NCI-H774 (cell line): ENCODE measurements at places on chromosomes 2 and 18.

DNA sequence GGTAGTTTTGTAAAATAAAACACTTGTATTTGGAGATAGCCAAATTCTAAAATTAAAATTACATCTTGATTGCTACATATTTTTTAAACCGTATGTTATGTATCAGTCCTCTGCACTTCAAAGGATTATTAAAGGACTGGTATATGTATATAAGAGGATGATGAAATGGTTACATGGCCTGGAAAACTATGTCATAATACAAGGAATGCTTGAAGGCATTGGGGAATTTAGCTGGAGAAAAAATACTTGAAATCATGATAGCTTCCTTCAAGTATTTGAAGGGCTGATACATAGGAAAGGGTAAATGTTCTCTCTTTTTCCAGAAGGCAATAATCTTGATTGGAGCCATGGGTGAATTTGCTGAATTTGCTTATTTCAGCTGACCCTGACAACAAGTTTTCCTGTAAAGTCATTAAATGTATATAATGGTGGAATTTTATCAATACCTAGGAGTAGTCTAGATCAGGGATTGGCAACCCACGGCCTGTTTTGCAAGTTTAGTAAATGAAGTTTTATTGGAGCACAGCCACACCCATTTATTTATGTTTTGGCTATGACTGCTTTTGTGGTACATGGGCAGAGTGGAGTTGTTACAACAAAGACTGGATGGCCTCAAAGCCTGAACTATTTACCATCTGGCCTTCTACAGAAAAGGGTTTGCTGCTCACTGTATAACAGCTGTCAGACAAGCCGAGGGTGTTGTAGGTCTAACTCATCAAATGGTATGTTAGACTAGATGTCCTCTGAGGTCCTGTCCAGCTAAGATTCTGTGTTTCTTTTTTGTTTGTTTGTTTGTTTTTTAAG, 34.4 kb downstream of the ACYP2 start:
- DNase-seq = no peak

DNA sequence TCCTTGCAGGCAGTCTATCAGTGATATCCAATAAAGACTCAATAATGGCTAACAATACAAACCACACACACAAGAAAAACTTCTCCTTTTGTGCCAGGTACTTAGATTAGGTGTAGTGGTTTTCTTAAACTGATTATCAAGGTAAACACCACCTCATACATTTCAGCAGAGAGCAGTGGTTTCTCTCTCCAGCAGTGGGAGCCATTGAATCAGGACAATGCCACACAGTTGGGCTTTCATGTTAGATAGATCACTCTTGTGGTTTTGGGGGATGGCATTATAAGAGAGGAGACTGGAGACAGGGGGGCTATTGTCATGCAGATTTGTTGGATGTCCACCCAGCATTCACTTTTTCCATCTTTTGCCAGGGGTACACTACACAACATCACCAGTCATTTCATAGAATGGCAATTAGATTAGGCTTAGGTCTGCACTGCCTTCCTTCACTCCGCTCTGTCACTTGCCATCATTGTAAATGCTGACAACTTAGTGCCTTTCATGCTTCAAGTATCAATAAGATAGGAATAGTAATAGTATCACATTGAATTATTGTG, 13.6 kb upstream of the IRS1 start:
- DNase-seq = no peak

- DNase-seq = no peak
Observed at GRCh38 chr2:204695506-204695905, 150.2 kb downstream of the PARD3B start.

DNA sequence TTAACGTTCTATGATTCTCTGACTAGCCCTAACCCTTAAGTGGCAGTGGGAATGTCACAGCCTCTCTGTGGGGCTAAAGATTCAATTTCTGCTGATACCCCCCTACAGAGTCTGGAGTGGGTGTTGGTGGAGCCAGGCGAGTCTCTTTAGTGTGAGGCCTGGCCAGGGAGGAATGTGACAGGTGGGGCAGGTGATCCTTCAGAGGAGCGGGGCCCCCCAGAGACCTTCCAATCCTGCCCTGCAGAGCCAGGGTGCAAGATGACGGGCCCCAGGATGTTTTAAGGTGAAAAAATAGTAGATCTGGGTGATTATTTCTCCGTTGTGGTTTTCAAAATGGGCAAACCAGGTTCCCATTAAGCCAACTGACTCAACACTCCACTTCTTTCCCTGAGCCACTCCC, 28.2 kb upstream of the DNMT3A start:
- no peak for DNase-seq

DNA sequence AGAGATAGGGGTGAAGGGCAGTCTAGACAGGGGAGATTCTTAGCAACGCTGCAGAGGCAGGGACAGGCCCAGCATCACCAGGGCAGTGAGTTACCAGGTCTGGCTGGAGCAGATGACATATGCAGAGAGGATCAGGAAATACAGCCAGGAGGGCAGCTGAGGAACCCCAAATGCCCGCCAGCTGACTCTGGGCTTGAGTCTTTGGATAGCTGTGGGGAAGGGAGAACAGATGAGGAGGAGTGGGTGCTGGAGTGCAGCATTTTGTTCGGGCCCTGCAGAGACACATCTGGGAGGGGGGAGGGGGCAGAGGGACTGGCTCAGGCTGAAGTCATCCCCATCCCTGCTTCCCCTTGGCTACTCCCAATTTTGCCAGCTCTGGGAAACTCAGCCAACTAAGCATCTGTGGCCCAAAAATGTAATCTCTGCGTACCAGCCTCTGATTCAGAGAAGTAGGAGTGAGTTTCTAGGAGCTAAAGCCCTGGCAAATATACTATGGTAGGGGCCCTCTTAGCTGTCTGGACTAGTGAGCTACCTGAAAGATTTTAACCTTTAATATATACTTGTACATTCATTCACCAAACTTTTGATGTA, 214.5 kb downstream of the ZBTB7C start:
- no peak for DNase-seq

GRCh38 chr2:232412986-232413385, 6.3 kb downstream of the ALPG start:
- no peak for DNase-seq

GRCh38 chr2:98037666-98038336, 42.1 kb upstream of the TMEM131 start:
- DNase-seq = no peak

DNA sequence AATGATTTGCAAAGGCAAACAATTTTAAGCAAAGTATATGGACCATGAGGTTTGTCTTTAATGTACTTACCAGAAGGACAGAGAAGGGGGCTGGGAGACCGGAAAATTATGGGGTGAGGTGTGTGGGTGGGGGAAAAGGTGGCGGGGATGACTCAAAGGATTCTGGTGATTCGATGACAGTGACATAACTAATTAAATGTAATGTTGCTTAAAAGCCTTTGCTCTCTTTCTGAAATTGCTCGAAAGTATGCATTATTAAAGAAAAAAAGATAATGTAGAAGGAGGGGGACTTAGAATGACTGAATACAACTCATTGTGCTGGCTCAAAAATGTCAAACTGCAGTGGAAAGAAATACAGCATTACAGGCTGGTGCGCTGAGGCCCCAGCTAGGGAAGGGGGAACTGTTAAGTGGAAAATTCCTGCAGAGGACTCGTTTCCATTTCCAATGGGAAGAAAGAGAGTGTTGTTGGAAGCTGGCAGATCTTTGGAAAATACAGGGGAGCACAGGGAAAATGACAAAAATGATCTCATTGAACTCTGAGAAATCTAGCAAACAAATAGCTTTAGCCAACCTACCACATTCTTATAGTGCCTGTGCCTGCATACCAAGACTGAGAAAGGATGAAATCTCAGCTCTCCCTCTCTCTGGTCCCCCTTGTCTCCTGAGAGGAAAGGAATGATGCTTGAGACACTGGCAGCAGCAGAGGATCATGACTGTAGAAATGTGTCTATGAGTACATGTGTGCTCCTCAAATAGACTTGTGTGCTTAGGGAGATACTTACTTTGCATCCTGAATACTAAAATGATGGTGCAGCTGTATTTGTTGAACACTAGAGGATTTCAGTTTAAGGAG, 632.4 kb downstream of the NYAP2 start:
- DNase-seq = no peak

GRCh38 chr18:27411911-27412310, 226.8 kb upstream of the CHST9 start:
- no peak for DNase-seq

DNA sequence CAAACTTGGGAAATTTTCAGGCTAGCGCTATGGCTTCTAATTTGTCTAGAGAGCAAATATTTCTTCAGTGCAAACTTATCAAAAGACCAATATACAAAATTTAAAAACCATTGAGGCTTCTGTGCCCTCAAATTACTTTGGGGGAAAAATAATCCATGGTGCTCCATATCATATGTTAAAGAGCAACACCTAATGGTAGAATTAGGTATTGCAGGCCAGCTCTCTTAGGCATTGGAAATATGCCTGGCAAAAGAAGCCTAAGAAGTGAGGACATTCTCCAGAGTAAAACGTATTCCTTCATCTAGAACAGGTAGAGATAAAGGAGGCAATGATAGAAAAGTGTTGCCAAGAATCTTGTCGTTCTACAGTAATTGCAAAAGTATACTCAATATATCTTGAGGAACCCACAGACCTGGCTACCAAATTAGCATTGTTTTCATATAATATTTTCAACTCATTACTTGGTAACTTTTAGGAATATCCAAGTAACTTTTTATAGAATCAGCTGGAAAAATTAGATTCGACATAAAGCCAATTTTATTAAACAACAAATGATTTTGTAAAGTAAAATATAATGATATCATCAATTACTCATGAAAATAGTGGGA, 401.1 kb downstream of the BCL11A start:
- no peak for DNase-seq

- no peak for DNase-seq
Observed at GRCh38 chr18:44651478-44651877, 29.2 kb upstream of the SETBP1 start.

GRCh38 chr2:113370478-113371091, 66.9 kb upstream of the ZNG1B start:
- no peak for DNase-seq

DNA sequence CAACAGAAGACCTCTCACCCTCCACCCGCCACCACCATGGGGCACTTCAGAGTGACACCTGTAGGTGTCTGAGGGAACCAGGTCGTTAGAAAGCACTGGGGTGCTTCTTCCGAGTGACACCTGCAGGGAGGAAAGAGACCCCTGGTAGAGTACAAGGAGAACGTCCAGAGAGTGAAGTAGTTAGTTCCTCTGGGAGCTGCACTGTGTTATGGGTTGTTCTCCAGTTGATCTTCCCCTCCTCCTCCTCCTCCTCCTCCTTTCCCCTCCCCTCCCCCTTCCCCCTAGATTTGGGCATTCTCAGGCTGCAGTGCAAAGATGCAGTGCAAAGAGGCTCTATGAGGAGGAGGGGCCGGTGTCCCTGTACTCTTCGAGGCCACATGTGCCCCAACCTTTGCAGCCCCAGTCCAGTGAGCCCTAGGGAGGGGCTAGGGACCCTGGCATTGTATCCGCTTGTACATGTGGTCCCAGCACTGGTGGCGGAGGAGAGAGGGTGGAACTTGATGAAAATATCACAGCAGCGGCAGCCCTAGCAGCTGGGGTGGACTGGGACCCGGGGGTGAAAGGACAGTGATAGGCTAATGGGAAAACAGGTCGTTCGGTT, 850 bp downstream of the DNAJB2 start:
- no peak for DNase-seq

DNA sequence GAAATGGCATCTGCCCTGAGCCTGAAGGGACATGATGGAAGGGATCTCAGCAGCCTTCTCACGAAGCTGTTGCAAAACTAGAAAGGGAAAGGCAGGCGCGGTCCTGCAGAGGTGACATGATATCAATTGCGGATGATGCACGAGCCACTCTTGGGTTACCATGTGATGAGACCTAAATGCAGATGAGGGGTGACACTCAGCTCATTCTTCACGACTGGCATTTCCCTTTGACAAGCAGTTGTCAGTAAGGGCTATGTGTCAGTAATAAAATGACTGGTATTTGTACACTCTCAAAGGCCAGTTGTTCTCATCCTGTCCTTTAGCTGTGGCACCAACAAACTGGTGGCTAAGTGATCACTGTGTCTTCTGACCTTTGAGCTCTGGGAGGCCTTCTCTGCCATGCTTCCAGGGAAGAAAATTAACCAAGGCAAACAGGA, 273.6 kb downstream of the ETAA1 start:
- DNase-seq = no peak

DNA sequence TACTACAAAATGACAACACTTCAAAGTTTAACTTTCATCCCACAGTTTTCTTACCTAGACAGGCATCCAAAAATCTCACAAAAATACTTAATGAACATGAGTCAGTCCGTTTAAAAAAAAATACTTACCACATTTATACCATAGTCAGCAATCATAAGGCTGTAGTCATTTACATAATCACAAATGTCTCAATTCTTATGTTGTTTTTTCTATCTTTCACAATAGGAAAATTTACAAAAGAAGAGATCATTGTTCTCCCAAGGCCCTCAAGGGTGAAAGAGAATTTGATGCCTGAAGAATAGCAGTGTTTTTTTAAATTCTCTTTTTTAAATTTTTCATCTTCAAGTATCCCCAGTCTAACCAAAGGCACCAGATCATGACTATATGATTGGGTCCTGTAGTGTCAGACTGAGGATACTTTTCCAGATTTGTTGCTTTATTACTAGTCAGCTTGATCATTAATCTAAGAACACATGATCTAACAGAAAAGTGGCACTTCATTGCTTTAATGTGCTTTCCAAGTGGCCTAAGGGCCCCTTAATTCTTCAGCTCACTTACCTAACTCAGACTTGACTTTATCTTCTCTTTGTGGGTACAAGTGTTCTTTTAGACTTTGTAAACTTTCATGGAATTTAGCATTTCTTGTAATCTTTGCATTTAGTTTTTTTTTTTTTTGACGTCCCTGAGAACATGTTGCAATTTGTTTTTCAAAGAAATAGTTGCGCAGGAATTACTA, 4.7 kb downstream of the SCYGR5 start:
- no peak for DNase-seq

- no peak for DNase-seq
Observed at GRCh38 chr2:6167592-6168138, 475.5 kb downstream of the SOX11 start.

- no peak for DNase-seq
Observed at GRCh38 chr2:189115126-189115525, 64.4 kb downstream of the COL5A2 start.

GRCh38 chr2:230473378-230473777, 57.4 kb downstream of the SP100 start:
- DNase-seq = no peak

DNA sequence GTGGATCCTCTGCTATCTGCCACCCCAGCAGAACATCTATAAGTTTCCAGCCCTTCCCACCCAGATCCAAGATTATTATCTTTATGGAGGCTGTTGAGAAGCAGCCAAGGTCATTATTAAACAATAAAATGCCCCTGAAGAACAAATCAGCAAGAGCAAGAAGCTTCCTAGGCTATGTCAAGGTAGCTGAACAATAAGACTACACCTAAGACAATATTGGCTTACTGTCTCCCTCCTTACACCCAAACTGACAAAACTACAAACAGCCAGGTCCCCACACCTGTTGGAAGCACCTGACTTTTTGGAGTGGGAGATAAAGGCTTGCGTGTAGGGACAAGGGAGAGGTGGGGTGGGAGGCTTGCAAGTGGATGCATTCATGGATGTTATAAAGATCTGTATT, 128.5 kb downstream of the SPTBN1 start:
- no peak for DNase-seq
